ENCODE measurements at places on chromosomes 7 and 10.

- DNase-seq: no peak
These were observed 41.1 kb upstream of the TMEM229A start for GRCh38 chr7:124074007-124074406.

DNA sequence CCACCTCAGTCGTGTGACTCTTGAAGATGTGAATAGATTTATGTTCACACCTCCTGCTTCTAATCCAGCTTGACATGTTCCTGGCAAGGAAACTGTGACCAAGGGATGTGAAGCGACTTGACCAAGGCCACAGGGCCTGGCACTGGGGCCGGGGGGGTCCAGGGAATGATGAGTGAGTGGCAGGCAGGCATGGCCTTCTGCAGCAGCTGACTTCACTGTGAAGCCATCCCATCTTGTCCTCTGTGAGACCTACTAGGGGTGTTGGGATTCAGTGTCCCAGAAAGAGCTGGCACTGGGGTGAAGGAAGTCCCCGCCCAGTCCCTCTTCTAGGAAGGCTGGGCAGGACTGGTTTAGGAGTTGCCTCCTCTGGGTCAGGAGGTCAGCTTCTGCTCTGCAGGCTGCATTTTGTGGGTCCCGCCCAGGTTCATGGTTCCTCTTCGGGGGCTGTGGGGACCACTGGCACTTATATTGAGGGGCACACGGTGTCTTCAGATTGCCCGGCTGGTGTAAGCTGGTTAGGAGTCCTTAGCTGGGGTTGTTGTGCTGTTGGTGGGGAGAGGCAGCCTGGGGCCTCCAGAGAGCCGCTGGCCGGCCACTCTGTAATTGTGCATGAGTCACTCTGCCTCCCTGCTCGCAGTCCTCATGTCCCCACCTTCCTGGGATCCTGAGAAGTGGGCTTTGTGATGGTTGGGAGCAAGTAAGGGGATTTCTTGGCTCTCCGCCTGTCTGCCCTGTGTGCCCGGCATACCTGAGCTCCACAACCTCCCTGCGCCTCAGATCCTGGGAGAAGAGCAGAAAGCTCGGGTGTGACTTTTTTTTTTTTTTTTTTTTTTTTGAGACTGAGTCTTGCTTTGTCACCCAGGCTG lies 11.0 kb downstream of the ZMIZ1 start:
- DNase-seq: no peak

GRCh38 chr10:94155722-94156271 lies 162.1 kb downstream of the PLCE1 start:
- no peak for DNase-seq

- DNase-seq: no peak
These were observed 282.7 kb upstream of the ZNF32 start for GRCh38 chr10:43931308-43931930.

GRCh38 chr10:121521794-121522556 lies 76.3 kb downstream of the FGFR2 start:
- no peak for DNase-seq

- DNase-seq: no peak
These were observed 155.3 kb upstream of the ZMIZ1 start for GRCh38 chr10:78913219-78914059.

DNA sequence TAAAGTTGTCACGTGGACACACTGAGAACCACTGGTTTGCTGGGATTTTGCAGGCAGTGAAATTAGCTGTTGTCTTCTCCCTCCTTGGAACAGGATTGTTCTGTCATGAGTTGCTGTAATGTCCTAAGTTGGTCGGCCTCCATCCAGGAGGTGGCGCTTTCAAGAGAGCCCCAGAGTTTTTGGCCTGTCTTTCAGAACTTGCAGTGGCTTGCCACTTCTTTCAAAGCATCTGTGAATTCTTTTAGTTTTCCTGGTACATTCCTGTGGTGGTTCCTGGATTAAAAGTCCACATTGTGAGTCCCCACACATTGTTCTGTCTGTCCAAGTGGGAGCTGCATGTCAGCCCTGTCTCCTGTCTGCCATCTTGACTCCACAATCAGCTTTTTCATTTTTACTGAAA lies 133.8 kb downstream of the PON1 start:
- no peak for DNase-seq

Measured in stimulated activated CD4-positive, alpha-beta T cell treated with anti-CD3 and anti-CD28 coated beads, Interleukin-1b, Interleukin-23, amount 100 ng/mL, for 4 hours (primary cell).